C1 segment of cervical spinal cord (tissue), 14 donors: ENCODE measurements at places on chromosomes 5 and 9.

GRCh38 chr5:32531885-32532520 is 53.4 kb upstream of the SUB1 start:
- no peak for DNase-seq

- DNase-seq, result no peak
Measured at GRCh38 chr9:84174486-84174885, 166.1 kb downstream of the SLC28A3 start.

DNA sequence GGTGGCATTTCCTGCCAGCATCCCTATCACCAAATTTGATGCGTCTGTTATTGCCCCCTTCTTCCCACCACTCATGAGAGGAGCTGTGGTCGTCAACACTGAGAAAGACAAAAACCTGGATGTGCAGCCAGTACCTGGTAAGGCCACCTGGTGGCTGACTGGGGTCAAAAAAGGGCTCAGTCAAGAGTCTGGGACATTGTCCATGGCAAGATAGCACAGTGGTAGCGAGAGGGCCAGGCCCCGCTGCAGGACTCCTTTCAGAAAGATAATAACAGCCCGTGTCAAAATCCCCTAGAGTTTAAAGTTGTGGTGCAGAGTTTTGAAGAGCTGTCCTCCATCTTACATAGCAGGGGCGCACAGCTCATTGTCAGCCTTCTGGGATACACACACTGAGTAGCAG is 40.8 kb downstream of the CSF1R start:
- no peak for DNase-seq

GRCh38 chr9:15670246-15670645 is 117.4 kb downstream of the CCDC171 start:
- no peak for DNase-seq

GRCh38 chr9:91604451-91605179 is 181.0 kb upstream of the NFIL3 start:
- DNase-seq, result no peak

GRCh38 chr9:136115641-136116359 is 2.9 kb downstream of the TMEM250 start:
- no peak for DNase-seq

GRCh38 chr5:111131356-111131755 is 39.2 kb downstream of the WDR36 start:
- no peak for DNase-seq

DNA sequence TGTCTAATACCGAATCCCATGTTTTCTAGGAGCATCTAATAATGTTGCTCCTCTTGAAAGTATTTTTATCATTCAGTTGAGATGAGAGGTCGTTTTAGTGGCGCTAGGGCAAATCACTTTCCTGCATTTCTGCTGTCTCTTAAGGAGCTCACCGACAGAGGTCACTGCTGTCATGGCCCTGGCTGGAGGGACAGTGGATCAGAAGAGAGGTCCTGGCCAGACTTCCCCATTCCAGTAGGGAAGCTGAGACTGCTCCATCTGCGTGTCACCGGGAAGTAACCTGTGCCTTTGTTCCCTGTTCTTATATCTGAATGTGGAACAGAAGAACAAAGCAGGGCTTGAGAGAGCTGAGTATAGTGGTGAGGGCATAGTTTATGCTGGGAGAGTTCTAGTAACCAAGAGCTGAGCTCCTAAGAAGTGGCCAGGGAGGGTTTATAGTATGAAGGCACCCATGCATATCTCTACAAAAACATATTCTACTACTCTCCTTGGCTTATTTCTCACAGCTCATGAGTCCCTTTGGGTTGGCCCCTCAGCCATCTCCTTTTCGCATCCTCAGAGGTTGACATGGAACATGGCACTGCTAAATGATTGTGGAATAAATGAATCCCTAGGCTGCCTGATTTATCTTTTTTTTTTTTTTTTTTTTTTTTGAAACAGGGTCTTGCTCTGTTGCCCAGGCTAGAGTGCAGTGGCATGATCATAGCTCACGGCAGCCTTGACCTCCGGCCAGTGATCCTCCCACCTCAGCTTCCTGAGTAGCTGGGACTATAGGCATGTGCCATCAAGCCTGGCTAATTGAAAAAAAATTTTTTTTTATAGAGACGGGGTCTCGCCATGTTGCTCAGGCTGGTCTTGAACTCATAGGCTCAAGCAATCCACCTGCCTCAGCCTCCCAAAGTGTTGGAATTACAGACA is 27.2 kb downstream of the ATP6V0E1 start:
- DNase-seq, result no peak

DNA sequence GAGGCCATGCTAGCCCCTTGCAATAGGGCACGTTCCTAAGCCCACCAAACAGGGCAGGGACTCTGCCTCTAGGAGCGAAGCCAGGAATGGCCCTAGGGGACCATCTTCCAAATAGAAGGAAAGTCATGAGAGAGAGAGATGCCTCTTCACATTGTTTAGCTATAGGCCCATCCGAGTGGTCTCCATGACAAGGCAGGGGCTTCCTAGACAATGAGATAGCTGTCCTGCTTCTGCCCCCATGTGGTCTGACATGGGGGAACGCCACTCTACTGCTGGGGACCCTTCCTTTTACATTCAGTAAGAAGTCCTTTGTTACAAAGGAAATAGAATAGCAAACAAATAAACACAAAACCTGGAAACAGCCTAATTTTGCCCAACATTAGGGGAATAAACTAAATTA is 17.9 kb upstream of the KIF4B start:
- DNase-seq, result peak; percentile 2

GRCh38 chr9:14218253-14218652 is 95.7 kb downstream of the NFIB start:
- DNase-seq, result no peak

- DNase-seq, result no peak
Measured at GRCh38 chr5:81633891-81634290, 117.0 kb downstream of the SSBP2 start.

- no peak for DNase-seq
Measured at GRCh38 chr9:126869368-126869767, 8.9 kb downstream of the ZBTB34 start.

DNA sequence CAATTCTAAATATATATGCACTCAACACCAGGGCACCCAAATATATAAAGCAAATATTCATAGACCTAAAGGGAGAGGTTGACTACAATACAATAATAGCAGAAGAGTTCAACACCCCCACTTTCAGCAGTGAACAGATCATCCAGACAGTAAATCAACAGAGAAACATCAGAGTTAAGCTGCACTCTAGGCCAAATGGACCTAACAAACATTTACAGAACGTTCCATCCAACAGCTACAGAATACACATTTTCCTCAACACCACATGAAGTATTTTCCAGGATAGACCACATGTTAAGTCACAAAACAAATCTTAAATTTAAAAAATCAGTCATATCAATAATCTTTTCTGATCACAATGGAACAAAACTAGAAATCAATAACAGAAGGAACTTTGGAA is 18.9 kb downstream of the APBA1 start:
- DNase-seq, result no peak

DNA sequence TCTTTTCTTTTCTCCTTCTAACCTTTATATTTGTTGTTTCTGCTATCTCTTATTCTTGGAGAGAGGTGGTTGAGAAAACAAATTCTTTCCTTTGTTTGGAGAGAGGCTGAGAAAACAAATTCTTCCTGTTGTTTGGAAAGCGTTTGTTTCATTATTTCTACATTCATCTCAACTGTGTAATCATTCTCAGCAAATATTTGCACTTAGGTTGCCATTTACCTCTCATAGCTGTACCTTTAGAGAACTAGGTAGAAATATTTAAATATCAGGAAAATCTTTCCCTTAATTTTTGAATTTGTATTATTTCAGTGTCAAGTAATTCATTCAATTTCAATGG is 1824.4 kb upstream of the CDH9 start:
- no peak for DNase-seq

DNA sequence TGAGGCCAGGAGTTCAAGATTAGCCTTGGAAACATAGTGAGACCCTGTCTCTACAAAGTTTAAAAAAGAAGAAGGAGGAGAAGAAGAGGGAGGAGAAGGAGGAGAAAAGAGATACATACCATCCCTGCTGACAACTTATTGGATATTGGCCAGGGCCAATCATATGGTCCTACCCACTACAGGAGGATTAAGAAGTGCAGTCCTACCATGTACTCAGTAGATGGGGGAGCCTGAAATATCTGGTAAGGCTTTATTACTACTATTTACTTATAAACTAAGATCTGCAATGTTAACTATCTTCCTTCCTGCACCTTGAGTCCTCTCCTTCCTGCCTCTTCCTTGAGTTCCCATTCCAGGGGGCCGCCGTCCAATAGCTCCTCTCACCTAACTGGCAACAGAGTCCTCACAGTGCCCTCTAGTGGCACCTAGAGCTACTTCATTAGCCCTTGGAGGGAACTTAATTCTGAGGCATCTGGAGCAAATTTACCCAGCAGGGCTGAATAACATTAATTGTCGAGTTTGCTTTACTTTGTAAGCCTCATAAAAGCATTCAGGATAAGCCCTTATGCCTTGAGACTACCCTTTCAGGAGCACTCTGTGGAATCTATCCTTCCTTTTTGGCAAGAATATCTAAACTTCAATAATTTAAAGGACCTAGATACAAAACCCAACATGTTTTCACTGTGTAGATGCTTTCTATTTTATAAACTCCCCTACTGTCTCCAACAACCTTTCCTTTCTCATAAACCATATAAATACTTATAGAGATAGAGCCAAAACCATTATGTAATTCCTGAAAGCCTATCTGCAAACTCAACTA is 39.1 kb upstream of the RANBP6 start:
- DNase-seq, result peak; percentile 44

GRCh38 chr5:155485386-155485785 is 471.8 kb downstream of the KIF4B start:
- no peak for DNase-seq

DNA sequence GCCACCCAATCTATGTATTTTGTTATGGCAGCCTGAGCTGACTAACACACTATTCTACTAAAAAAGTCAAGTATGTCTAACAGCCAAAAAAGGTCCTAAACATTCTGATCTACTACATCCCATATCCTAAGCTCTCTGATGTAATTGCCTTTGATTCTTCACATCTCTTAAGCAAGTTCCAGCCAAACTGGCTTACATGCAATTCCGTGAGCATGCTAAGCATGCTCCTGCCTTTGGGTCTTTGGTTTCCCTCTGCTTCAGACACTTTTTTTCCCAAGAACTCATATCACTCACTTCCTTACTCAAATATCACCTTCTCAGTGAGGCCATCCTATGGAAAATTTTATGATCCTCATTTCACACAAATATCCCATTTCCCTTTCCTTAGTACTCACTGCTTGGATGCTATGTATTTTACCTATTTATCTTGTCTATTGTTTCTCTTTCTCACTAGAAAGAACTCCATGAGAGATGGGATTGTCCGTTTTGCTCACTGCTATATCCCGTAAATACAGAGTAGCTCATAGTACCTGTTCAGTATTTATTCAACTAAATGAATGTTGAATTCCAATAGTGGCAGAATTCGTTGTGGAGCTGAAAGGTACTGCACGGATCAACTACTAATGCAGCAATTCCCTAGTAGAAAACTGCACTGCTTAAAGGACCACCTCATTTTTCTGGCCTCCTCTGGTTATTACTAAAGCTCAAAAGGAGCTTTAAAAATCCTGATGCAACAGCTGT is 2.3 kb upstream of the SLC12A2 start:
- DNase-seq, result no peak

GRCh38 chr5:53733853-53734252 is 173.4 kb downstream of the NDUFS4 start:
- no peak for DNase-seq

GRCh38 chr9:123997665-123998277 is 13.8 kb upstream of the LHX2 start:
- peak; percentile 38 for DNase-seq

- no peak for DNase-seq
Measured at GRCh38 chr5:74156728-74157383, 483.7 kb downstream of the ENC1 start.

DNA sequence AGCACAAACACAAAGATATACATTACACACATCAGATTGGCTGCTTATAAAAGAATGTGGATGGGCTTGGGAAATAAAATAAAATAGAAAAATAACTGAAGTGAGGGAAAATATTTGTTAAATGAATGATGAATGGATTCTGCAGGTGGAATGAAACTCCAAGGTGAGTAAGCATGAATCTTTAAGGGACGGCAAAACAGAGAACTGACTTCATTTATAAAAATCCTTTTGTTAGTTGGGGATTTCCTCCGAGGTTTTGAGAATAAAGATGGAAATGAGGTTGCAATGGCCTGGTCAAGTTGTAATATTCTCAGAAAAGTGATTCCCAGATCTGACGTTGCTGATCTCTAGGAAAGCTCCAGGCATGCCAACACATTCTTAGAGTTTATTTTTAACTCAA is 20.9 kb upstream of the SEMA6A start:
- no peak for DNase-seq

DNA sequence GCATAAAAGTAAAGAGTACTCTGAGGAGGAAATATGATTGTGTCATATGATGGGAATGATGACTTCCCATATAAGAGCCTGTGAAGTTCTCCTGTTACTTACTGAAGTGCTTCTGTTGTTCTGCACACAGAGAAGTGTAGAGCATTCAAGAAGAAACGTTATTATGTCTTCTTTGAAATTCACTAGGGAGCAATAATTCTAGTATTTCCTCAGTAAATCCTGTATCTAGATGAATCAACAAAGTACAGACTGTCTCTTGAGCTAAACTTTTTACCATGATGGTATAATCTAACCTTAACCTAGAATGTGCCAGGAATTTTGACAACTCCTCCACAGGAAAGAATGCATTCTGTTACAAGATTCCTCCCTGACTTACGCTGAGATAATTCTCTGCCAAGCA is 18.9 kb upstream of the GHR start:
- no peak for DNase-seq

DNA sequence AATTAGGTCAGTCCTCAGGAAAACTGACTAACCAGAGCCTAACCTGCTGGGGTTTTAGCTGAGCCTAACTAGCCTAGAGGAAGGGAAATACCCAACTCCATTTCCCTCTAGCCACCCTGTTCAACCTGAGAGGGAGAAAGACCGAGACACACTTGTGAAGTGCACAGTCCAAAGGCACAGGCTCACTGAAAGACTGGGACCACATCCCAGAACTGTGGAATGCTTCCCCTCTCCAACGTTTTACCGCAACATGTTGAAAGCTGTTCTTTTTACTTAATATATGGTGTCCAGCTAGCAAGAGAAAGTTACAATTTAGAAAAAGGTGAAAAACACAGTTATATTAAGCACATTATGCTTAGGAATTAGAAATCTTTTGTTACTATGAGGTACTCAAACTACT is 76.8 kb upstream of the SIMC1 start:
- no peak for DNase-seq

DNA sequence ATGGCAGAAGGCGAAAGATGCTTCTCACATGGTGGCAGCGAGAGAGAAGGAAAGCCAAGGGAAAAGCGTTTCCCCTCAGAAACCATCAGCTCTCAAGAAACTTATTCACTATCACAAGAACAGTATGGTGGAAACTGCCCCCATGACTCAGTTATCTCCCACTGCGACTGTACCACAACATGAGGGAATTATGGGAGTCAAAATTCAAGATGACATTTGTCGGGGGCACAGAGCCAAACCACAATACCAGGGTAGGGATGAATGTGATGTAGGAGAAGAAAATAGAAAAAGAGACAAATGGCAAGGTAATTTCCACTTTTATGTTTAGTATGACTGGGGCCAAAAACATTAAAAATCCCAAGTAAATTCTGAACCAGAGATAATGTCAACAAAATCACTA is 216.8 kb downstream of the TRIM36 start:
- no peak for DNase-seq
